SK-N-DZ (cell line): ENCODE measurements at places on chromosomes 1 and 21.

- DNase-seq, result no peak
These were observed 131.6 kb downstream of the AJAP1 start for GRCh38 chr1:4786055-4786454.

GRCh38 chr1:182795563-182796228 is 6.1 kb downstream of the NPL start:
- no peak for DNase-seq

- no peak for DNase-seq
These were observed 99.6 kb upstream of the ZC3H11B start for GRCh38 chr1:219712506-219712905.

GRCh38 chr1:190633488-190633887 is 155.8 kb upstream of the BRINP3 start:
- DNase-seq, result no peak
